ENCODE measurements at places on chromosomes 2 and 18.

GRCh38 chr2:9967053-9967775 lies 15.7 kb downstream of the GRHL1 start:
- no peak for DNase-seq

GRCh38 chr2:142878031-142878678 lies 691 bp downstream of the KYNU start:
- no peak for DNase-seq

DNA sequence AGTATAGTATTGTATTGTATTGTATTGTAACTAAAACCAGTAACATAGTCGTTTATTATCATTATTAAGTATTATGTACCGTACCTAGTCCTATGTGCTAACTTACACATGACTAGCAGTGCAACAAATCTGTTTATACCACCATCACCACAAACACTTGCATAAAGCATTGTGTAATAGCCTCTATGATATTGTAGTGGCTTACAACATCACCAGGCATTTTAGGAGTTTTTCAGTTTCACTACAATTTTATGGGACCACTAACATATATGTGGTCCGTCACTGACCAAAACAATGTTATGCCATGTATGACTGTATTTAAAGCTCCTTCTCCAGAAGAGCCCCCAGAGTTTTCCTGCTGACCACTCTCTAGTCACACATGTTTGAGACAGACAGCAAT lies 306.2 kb downstream of the SETBP1 start:
- DNase-seq = no peak

DNA sequence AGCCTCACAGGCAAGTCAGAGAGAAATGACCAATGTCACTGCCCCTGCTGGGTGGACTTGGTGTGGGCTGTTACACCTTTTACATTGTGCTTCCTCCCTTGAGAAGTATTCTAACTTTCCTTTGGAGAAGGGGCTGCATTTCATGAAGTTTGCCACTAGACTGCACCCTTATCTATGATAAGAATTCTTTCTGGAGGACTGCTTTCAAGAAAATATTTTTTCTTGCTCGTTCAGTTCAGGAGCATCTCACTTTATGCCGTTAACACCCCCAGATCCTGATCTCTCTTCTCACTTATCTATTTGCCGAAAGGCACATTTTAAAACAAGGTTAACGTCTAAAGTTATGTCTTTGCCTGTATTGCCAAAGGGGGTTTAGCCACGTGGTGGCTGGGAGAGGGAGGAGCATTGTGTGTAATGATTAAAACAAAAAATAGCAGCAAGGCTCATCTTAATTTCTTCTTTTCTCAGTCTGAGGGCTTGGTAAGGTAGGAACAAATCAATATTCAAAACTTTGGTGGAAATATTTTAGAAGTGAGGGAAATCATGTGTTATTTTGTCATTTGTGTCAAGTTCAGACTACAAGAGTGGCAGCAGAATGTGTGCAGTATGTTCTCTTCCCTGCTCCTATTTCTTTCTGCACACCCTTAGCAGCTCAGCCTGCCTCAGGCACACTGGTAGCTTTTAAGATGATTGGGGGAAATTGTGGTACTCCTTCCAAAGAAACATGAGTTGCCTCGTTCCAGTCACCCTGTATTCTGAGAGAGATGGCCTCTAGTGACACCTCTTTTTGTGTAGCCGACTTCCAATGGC lies 1.6 kb upstream of the IGFBP5 start:
- peak; percentile 21 for DNase-seq

GRCh38 chr2:26493566-26493965 lies 15.6 kb upstream of the OTOF start:
- DNase-seq = no peak

- DNase-seq = peak; percentile 41
Observed at GRCh38 chr2:112884869-112885505, 26.0 kb upstream of the IL37 start.

DNA sequence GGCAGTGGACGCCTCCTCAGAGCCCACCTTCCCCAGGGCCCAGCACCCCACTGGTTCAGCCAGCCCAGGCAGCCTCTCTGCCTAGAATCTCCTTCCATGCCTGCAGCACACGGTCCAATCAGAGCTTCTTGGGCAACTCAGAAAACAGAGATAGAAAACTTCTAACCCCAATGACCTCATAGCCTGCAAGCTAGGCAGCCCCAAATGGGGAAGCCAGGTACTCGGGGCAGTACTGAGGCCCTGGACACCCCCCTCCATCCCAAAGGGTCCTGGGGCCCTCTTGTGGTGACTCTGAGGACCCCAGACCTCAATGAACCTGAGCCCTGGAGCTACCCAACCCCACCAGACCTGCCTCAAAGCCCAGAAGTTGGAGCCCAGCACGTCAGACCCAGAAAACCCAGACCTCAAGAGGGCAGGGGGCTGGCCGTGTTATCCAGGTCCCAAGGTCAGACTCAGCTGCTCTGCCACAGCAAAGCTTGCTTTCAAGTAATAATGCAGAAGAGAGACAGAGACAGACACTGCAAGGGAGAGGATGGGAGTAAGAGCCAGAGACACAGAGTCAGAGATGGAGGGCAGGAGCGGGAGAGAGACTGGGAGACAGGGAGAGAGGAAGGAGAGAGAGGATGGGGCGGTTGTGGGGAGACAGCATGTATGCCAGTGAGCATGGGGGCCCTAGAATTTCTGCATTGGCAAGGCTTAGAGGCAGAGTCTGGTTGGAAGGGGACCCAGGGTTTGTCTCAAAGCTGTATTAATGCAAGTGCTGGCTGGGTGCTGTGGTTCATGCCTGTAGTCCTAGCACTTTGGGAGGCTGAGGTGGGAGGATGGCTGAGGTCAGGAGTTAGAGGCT lies 28.2 kb downstream of the SERTAD2 start:
- DNase-seq = no peak

DNA sequence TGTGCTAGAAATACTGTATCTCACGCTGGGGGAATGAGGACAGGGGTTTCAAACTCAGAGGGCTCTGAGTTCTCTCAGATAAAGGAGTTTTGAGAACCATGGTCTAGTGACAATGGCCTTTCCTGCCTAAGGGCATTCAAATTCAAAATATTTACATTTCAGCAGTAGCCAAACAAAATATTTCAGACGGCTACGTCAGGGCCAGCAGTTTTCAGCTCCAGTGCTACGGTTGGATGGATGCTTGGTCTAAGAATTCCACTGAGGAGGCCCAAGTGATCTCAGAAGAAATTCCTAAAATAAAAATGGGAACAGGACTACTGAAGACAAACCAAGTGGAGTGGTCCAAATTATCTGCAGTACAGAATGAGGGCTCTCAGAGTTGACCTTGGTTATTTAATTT lies 41.1 kb upstream of the SCG2 start:
- DNase-seq = no peak

DNA sequence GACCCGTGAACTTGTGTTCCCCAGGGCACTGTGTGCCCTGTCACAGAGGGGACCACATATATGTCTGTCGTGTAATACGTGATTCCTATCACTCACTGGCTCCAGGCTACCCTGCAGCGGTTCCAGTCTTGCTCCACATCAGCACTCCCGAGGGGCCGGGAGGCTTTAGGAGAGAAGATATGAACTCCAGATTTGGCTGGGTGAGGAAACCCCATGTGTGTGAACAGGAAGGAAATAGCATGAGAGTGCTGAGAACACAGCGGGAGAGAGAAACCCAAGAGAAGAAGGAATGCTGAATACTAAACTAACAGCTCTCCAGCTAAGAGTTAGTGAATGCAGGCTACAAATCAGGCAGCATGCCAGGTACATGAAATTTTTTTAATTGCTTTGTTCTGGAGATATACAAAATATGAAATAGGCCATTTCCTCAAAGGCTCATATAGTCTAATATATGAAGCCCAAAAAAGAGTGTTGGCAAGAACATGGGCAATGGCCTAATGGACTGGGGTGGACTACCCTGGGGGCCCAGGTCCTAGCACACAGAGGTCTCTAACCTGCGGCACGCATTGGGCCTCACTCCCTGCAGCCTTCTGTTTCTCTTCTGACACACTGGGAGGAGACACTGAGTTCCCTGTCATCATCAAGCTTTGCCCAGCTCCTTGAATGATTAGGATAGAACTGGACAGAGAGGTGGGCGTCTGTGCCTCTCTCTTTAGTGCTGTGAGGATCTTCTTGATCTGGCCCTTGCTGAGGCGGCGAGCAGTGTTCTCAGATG lies 372.8 kb upstream of the RAB6C start:
- DNase-seq = no peak

DNA sequence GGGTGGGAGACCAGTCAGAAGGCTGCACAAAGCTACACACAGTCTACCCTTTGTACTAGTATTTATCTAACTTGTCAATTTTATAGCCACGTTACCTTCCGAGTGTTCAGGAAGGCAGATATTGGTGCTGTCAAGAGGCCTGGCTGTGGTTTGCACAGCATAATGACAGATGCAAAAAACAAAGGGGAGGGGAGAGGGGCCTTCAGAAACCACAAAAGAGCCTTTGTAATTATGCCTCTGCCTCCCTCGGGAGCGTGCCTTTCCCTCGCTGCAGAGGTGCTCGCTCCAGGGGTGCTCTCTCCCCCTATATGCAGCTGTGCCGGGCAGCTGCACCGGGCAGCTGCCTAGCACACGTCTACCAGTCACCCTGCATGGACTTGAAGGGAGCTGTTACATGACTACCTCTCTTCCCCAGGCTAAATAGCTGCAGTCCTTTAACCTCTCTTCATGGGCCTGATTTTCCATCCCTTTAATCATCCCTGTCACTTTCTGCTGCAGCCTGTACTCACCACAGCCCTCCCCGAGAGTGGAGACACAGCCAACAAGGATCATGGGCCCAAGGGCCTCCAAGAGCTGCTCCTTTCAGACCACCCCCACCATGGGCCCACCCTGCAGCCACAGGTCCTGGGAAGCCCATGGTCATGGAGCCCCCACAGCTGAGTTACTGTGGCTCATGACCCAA lies 168.4 kb upstream of the PKDCC start:
- DNase-seq = no peak

DNA sequence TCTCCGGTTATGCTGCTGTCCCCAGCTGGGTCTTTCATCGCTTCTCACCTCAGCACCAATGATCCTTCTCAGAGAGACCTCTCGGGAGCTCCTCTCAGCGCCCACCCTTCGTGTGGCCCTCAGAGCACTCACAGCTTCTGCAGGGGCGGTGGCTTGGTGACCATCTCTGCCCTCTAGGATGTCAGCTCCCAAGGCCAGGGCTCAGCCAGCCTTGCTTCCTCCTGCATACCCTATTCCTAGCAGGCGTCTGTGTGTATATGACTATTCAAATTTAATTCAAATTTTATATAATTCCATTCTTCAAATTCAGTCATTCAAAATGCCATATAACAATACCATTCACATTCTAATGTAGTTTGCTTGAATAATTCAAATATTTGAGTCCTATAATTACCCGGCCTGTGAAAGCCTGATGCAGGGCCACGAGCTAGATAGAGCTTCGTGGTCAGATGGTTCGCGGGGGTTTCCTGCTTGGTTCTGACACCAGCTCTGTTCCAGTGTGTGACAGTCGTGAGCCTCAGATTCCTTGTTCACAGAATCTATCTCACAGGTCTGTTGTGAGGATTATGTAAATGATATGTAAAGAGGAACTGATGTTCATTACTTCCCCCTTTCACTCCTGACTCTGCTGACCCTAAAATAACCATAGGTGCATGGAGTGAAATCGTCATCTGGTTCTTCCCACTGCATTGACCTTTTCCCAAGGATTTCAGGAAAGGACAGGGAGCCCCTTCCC lies 94.0 kb upstream of the CNGA3 start:
- DNase-seq = no peak

GRCh38 chr18:22026362-22026761 lies 143.0 kb upstream of the GATA6 start:
- no peak for DNase-seq

- DNase-seq = peak; percentile 58
Observed at GRCh38 chr2:199488772-199489400, 31.1 kb upstream of the SATB2 start.

DNA sequence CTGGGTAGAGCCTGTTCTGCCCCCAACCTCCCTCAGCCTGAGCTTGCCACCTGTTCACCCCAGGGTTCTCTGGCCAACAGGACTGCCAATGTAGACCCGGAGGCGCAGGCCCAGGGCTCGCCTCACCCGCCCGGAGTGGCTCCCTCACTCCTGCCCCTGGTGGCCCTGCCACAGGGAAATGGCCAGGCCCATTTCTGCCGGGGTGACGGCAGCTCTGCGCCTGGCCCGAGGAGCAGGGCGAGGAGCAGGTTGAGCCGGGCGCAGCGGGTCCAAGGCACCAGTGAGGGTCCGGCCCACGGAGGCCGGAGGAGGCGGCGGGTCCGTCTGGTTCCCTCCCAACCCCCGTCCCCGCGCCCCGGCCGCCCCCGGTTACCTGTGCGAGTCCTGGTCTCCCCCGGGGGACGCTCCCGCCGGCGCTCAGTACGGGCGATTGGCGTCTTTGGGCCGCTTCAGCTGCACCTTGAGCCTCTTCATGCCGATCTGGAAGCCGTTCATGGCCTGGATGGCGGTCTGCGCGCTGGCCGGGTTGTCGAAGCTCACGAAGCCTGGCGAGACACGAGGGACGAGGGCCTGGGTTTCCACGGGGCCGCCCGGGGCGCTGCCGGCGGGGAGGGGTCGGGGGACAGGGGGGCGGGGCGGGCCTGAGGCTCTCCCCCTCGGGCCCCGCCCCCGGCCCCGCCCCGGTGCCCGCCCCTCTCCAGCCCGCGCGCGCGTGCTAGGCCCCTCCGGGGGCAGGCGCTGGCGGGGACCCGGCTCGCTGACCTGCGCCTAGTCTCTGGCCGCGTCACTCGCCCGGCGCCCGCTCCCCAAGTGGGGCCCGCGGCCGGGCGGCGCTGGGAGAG lies 312.0 kb downstream of the CELF4 start:
- DNase-seq = no peak

DNA sequence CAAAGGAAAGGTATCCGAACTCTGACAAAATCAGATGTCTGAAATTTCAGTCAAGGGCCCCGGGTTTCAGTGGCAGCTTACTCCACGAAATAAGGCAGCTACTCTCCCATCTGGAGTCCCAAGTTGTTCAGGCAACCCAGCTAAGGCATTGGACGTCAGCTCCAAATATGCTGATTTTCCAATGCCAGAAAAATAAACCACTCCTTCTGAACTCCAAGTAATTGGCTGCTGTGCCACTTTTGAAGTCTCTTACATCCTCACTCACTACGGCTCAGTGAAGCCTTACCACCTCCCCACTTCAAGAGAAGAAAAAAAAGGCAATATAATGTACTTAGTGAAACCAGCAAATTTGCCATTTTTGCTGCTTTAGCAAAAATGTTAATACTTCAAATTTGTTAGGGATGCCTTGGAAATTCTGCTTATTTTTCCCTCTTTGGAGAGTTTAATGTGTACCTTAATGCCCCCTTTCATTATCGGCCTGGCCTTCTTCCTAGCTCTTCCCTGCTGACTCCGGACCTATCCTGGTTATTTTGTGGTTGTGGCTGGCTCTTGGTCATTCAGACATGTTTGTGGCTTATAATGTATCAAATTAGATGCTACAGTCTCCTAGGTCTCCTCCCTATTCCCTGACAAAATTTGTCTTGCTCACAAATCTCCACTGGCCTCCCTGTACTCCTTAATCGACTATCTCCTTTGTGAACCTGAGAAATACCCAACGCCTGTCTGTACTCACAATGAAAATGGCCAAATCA lies 589.2 kb upstream of the ZEB2 start:
- no peak for DNase-seq

- peak; percentile 97 for DNase-seq
Observed at GRCh38 chr2:111698743-111699554, 185.0 kb downstream of the ANAPC1 start.

- DNase-seq = no peak
Observed at GRCh38 chr2:54321047-54321446, 65.0 kb upstream of the TSPYL6 start.

Data from A549 (cell line).